ENCODE measurements at places on chromosomes 16 and 17.

DNA sequence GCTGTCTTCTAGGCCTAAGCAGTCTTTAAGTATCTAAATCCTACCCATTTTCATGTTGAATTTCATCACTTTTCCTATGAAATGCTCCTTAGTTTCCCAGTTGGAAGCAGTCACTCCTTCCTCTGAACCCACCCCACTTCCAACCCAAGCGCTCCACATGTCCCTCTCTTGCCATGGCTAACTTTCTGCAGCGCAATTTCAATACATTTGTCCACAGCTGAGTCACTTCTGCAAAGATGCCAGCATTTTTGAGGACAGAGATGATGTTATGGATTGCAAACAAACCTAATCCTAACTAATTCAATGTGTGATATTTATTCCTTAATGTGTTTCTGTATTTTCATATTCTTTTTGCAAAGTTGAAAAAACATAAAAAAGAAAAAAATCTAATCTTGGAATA is 71.7 kb downstream of the HLF start:
- no peak for DNase-seq

DNA sequence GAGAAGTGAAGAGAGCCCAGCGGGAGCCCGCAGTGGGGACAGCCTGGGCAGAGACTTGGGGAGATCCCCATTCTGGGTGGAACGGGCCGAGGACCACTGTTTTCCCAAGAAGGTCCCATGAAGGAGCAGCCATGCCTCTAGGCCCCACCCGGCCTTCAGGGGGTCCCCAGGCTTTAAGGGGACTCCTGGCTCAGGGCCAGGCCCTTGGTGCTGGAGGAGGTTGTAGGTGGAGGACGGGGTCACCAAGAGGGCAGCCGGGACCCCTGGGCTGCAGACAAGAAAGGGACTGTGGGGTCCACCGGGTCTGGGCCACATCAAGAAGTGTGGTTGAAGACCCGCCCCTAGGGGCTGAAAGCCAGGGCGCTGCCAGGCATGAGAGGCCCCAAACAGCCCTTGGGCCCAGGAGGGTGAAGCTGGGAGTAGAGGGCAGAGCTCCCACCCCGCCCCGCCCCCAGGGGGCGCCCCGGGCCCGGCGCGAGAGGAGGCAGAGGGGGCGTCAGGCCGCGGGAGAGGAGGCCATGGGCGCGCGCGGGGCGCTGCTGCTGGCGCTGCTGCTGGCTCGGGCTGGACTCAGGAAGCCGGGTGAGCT is at the start of gene PRSS21:
PRSS21 (plus strand) TSS at position 487 of the 589 bp plus-strand sequence; CDS start at position 519, 32 bp downstream.
- DNase-seq: peak; percentile 76

DNA sequence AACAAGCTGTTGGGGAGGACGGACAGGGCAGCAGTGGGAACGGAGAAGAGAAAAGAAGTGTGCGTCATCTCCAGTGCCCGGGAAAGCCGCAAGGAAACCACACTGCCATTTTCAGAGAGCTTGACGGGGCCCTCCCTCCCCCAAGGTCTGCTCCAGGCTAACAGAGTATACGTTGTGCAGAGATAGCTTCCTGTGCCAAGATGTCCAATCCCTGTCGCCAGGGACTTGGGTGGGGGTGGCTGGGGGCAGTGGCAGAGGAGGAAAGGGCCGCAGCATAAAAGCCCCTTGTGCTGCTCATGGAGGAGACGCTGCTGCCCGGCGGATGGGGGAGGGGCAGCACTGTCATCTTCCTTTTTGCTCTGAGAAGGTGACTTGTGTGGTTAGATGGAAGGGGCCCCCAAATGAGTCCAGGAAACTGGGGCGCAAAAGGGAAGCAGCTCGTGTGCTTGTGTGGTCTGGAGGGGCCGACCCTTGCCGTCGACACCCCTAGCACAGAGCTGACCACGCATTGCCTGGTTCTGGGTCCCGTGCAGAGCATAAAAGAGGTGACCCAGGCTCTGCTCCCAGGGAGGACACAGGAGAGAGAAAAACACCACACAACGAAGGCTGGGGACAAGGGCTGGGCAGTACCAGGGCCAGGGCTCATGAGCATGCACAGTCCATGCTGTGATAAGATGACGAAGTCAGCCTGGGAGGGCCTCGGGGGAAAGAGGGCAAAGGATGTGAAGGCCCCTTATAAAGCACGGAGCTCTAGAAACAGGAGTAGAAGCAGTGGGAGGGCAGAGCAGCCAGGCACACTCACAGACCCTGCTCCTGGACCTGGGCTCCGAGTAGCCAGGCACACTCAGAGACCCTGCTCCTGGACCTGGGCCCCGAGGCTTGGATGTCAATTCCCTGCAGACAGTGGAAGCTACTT is 372.7 kb downstream of the SLC39A11 start:
- no peak for DNase-seq

- DNase-seq: no peak
These were observed 209.9 kb downstream of the ZFHX3 start for GRCh38 chr16:72837846-72838585.

GRCh38 chr17:38603786-38604478 is 1.8 kb downstream of the SRCIN1 start:
- no peak for DNase-seq

GRCh38 chr16:50244140-50244503 is 22.2 kb upstream of the ADCY7 start:
- no peak for DNase-seq

- DNase-seq: no peak
These were observed 20.8 kb downstream of the ACTG1 start for GRCh38 chr17:81491761-81492160.

DNA sequence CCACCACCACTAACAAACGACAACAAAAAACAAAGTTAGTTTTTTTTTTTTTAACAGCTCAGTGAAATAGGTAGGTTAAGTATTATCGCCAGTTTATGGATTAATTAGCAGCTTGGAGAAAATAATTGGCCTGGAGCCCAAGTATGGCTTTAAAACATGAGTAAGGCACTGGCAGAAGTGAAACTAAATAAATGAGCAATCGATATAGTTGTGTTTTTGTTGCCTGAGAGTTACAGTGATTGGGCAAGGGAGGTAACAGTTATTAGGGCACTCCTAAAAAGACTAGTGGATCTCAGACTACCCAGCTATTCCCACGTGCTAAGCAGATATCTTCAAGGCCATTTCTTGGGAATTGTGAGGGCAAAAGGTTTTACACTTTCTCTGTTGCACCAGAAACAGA is 2.4 kb downstream of the MLKL start:
- DNase-seq: no peak

- DNase-seq: no peak
These were observed 91.0 kb downstream of the RTN4RL1 start for GRCh38 chr17:1933875-1934715.
